ENCODE measurements at places on chromosomes 1 and 21.
A peak's percentile ranks its signal among the peaks of the same experiment; 100 is the strongest.

DNA sequence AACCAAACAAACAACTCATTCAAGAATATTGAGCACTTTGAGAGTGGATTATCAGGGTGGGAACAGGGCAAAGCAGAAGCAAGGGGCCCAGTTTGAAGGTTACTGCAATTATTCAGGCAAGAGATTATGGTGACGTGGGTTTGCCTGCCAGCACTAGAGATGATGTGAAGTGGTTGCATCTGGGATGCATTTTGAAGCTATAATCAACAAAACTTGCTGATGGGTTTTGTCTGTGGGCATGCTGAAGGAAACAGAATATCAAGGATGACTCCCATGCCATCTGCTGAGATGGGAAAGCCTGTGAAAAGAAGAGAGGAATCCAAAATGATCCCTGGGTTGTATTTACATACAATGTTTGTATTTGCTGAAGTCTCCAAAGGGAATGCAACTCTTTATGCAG lies 224.3 kb upstream of the GREM2 start:
- H3K4me1 ChIP-seq, result no peaks in the 10 kb centered on the region
- DNase-seq, result no peak
- no peak overlapping the region for H3K4me3 ChIP-seq

GRCh38 chr1:113916974-113917373 lies 11.8 kb downstream of the DCLRE1B start:
- no peak for DNase-seq
- no peak overlapping the region for H3K4me3 ChIP-seq
- H3K4me1 ChIP-seq, result no peaks in the 10 kb centered on the region
- H3K36me3 ChIP-seq, result peaks cover 24% of the 10 kb centered on the region
- no peak overlapping the region for H3K27ac ChIP-seq
- no peaks in the 10 kb centered on the region for H3K27me3 ChIP-seq

GRCh38 chr1:98991127-98992012 lies 13.3 kb downstream of the PLPPR5 start:
- H3K27ac ChIP-seq, result no peak overlapping the region
- H3K36me3 ChIP-seq, result no peaks in the 10 kb centered on the region
- H3K27me3 ChIP-seq, result no peaks in the 10 kb centered on the region
- no peaks in the 10 kb centered on the region for H3K4me1 ChIP-seq
- DNase-seq, result peak; percentile 10
- H3K4me3 ChIP-seq, result no peak overlapping the region

GRCh38 chr21:40936771-40937261 lies 89.9 kb upstream of the DSCAM start:
- H3K4me3 ChIP-seq, result no peak overlapping the region
- H3K27me3 ChIP-seq, result peaks cover 2% of the 10 kb centered on the region
- no peaks in the 10 kb centered on the region for H3K36me3 ChIP-seq
- no peak for DNase-seq

DNA sequence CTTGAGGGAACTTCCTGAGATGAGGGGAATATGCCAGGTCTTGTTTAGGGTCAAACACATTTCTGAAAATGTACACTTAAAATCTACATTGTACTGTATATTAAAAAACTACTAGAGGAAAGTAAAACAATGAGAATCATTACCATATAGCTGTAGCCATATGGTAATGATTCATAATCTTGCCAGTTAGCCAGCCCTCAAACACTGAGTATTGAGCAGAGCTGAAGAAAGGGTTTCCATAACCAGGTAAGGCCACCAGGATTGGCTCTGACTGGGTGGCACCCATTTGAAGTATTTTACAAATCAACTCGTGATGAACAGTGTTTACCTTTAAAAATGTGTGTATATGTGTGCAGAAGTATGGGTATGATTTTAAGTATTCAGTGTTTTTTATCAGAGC lies 226.7 kb downstream of the SLC45A1 start:
- no peaks in the 10 kb centered on the region for H3K36me3 ChIP-seq
- no peak overlapping the region for H3K27ac ChIP-seq
- H3K4me1 ChIP-seq, result peaks cover 4% of the 10 kb centered on the region
- H3K27me3 ChIP-seq, result no peaks in the 10 kb centered on the region

DNA sequence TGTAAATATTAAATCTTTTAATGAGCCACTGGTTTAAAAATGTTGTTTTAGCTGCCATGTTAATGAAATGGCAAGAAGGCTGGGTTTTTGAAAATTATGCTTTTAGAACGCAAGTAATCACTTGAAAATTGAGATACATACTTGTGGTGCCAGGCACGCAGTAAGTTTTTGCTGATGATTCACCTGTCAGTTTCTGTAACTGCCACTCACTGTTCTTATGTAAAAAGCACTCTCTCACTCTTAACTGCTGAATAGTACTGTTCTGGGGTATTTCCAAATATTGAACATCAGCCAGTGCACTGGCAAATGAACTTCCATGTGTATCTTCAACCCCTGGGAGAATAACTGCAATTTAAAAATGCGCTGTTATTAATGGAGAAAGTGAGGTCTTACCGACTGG lies 17.9 kb downstream of the LGALS8 start:
- H3K36me3 ChIP-seq, result peaks cover 90% of the 10 kb centered on the region
- no peaks in the 10 kb centered on the region for H3K4me1 ChIP-seq
- H3K4me3 ChIP-seq, result no peak overlapping the region
- no peak overlapping the region for H3K27ac ChIP-seq
- no peaks in the 10 kb centered on the region for H3K27me3 ChIP-seq

DNA sequence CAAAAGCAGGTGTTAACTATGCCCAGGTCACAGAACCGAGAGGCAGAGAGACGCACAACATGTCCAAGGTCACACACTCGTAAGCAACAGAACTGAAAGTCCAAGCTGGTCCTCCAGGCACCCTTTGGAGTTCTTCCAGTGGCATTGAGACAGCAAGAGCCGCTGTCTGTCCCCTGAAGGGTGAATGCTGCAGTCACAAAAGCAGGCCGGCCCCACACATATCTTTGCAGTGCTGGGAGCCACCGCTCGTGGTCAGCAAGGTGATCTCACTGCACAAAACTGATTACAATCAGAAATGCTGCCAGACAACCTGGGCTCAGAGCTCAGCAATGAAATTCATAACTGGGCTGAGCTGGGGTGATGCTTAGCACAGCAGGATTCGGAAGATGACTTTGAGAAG lies 47.4 kb upstream of the RAB4A start:
- no peaks in the 10 kb centered on the region for H3K36me3 ChIP-seq
- H3K4me3 ChIP-seq, result no peak overlapping the region
- peaks cover 3% of the 10 kb centered on the region for H3K27me3 ChIP-seq
- no peak for DNase-seq
- H3K4me1 ChIP-seq, result no peaks in the 10 kb centered on the region

GRCh38 chr1:178324003-178324402 lies 172.8 kb downstream of the CLEC20A start:
- H3K36me3 ChIP-seq, result no peaks in the 10 kb centered on the region
- no peak overlapping the region for H3K27ac ChIP-seq
- H3K27me3 ChIP-seq, result peaks cover 5% of the 10 kb centered on the region
- no peak for DNase-seq

DNA sequence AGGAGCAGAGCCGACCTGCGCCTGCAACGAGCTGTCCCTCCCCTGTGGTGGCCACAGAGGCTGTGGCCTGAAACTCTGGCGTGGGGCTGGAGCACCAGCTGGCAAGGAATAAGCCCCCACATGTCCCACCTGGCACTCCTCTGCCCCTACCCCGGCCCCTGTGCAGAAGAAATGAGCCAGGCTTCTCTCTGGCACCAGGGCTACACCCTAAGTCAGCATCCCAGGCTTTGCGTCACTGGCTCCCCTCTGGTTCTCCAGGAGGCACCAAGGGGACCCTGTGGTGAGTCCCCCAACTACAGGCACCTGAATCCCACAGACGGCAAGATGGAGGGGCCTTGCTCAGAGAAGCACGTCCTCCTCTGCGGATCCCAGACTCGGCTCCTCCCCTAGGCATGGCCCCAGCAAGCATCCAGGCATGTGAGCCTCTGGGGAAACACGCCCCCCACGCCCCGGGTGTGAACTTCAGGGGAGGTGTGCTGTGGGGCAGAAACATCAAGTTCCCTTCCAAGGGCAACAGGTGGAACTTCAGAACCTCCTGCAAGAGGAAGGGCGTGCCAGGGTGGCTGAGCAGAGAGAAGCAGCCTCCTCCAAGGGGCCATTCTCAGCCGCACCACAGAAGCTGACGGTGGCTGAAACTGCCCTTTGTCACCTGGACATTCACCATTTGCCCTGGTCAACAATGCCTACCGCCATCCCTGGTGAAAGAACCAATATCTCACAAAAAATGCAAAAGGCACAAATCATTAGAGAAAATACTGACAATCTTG lies 2.9 kb downstream of the KRTAP10-7 start:
- no peak overlapping the region for H3K4me3 ChIP-seq
- no peak overlapping the region for H3K27ac ChIP-seq
- no peak for DNase-seq
- no peaks in the 10 kb centered on the region for H3K36me3 ChIP-seq
- H3K27me3 ChIP-seq, result no peaks in the 10 kb centered on the region

DNA sequence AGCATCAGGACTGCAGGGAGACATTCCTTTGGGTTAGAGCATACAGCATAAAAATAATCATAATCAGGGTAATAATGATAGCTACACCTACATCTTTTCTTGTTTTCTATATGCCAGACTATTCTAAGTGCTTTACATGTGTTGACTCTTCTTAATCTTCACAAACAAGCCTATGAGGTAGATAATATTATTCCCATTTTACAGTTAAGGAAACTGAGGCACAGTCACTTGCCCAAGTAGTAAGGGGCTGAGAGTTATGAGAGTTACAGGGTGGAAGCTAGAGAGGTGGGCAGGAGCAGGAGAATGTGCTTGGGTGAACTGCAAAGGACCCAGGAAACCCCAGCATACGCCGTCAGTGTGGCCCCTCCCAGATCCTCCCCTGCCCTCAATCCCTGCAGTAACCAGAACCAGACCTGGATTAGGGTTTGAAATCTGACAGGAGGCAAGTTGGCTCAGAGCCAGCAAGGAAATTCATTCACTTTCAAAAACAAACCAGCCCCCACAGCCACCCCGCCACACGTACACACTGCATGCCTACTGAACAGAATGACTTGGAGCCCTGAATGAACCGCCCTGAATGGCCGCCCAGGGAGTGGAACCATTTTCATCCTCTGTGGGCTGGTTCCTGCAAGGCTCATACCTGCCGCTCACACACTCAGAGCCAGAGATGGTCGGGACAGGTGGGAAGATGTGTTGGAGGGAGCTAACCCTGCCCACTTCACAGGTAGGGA lies 126.1 kb downstream of the TRABD2B start:
- no peak for DNase-seq
- no peaks in the 10 kb centered on the region for H3K27me3 ChIP-seq
- H3K4me3 ChIP-seq, result no peak overlapping the region
- H3K36me3 ChIP-seq, result no peaks in the 10 kb centered on the region

- H3K36me3 ChIP-seq, result no peaks in the 10 kb centered on the region
- H3K27ac ChIP-seq, result no peak overlapping the region
- no peak for DNase-seq
- no peak overlapping the region for H3K4me3 ChIP-seq
Observed at GRCh38 chr1:68725001-68725752, 228.3 kb upstream of the DEPDC1 start.

- no peak for DNase-seq
- no peaks in the 10 kb centered on the region for H3K27me3 ChIP-seq
- H3K4me3 ChIP-seq, result no peak overlapping the region
- no peak overlapping the region for H3K27ac ChIP-seq
- no peaks in the 10 kb centered on the region for H3K4me1 ChIP-seq
- no peaks in the 10 kb centered on the region for H3K36me3 ChIP-seq
Observed at GRCh38 chr1:61445269-61445825, 279.6 kb downstream of the TM2D1 start.

- H3K4me1 ChIP-seq, result no peaks in the 10 kb centered on the region
- no peak overlapping the region for H3K27ac ChIP-seq
- DNase-seq, result no peak
Observed at GRCh38 chr21:29678626-29679025, 261.2 kb downstream of the GRIK1 start.

- no peak overlapping the region for H3K4me3 ChIP-seq
- no peak overlapping the region for H3K27ac ChIP-seq
- H3K27me3 ChIP-seq, result no peaks in the 10 kb centered on the region
Observed at GRCh38 chr1:76866566-76866965, 714 bp upstream of the ST6GALNAC5 start.

DNA sequence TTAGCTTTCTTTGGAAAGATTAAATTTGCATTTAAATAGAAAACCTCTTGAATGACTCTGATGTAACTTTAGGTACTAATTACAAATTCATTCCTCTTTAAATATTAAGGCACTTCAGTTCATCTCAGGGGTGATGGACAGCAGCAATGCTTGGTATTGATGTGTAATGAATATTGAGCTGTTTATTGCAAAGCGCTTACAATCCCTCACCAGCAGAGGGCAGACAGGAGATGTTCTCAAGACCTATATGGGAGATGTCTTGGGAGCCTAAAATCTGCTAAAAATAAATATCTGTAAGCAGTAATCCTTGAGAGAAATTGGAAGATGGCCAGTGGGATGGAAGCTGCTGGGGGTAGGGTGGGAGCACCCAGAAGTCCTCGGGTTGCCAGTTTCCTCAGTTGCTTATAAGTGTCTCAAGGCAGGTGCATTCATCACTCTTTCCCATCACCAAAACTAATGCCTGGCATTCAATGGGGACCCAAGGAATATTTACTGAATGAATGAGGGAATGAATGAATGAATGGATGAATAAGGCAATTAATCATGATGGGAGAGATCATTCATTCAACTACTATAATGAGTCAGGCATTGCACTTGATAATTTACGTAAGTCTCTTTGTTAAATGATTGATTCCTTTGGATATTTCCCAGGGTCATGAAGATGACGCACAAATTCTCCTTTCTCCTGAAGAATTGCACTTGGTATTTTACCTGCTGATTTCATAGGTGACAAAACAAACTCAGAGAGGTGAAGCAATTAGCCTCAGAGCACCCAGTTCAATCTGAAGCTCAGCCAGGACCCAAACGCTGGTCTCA lies 2.3 kb downstream of the KLHDC8A start:
- no peaks in the 10 kb centered on the region for H3K4me1 ChIP-seq
- H3K36me3 ChIP-seq, result no peaks in the 10 kb centered on the region
- peak; percentile 58 for DNase-seq
- H3K27ac ChIP-seq, result no peak overlapping the region

- peaks cover 4% of the 10 kb centered on the region for H3K27me3 ChIP-seq
- H3K4me1 ChIP-seq, result no peaks in the 10 kb centered on the region
- no peak overlapping the region for H3K27ac ChIP-seq
- DNase-seq, result no peak
- H3K4me3 ChIP-seq, result no peak overlapping the region
- H3K36me3 ChIP-seq, result no peaks in the 10 kb centered on the region
Observed at GRCh38 chr1:17616731-17617279, 77.3 kb downstream of the ARHGEF10L start.
